ENCODE measurements at places on chromosomes 1 and 21. TPM values are rescaled to one million over a fixed set of nuclear protein-coding genes. Genes with fewer than 3 reads are reported as not detected.

DNA sequence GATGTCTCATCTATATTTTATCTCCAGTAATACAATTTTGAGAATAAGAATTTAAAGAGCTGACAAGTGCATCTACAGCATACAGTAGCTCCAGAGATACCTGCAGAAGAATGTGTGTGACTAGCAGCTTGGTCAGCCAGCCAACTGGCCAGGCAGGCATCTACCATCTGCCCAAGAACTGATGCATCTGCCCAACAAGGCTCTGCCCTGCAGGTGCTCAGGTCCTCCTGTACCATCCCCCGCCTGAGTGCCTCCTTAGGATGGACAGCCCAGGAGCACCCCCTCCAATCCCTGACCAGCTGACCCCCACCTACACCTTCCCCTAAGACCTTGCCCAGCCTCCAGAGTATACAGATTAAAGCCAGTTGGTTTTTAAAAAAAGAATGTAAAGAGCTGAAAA lies 30.3 kb downstream of the TMEM69 start:
- no peaks in the 10 kb centered on the region for H3K27me3 ChIP-seq
- no peak for DNase-seq
- no peaks in the 10 kb centered on the region for H3K36me3 ChIP-seq

- H3K4me1 ChIP-seq = peaks cover 2% of the 10 kb centered on the region
- H3K4me3 ChIP-seq = no peak overlapping the region
- H3K27me3 ChIP-seq = no peaks in the 10 kb centered on the region
Measured at GRCh38 chr1:62746086-62746808, 37.7 kb upstream of the ATG4C start.

DNA sequence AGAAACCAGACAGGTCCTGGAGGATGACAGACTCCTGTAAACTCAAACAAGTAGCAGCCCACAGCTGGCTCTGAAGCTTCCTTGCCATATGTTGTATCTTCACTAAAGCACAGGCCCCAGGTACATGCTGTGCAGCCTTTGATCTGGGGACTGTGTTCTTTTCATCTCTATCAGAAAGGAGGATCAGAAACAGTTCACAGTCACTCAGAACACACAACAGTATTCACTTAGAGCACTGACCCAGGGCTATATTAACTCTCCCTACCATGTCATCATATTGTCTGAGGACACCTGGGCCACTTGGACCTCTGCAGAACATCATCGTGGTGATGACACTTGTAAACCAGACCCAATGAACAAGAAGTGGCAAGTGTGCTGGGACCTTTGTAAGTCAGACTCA lies 222.0 kb downstream of the SETD4 start:
- no peak for DNase-seq
- no peaks in the 10 kb centered on the region for H3K4me1 ChIP-seq
- H3K4me3 ChIP-seq = no peak overlapping the region
- no peak overlapping the region for H3K27ac ChIP-seq

The DNAI4 gene
- 52.6 TPM for total RNA-seq

GRCh38 chr1:153192697-153193096 lies 10.5 kb upstream of the LELP1 start:
- no peaks in the 10 kb centered on the region for H3K4me1 ChIP-seq
- no peak overlapping the region for H3K4me3 ChIP-seq
- no peaks in the 10 kb centered on the region for H3K27me3 ChIP-seq
- no peaks in the 10 kb centered on the region for H3K36me3 ChIP-seq

- H3K4me1 ChIP-seq = no peaks in the 10 kb centered on the region
- no peak overlapping the region for H3K4me3 ChIP-seq
- no peaks in the 10 kb centered on the region for H3K36me3 ChIP-seq
- H3K27ac ChIP-seq = no peak overlapping the region
- DNase-seq = no peak
Measured at GRCh38 chr1:64295561-64295960, 92.1 kb downstream of the UBE2U start.

The FCGR1A gene
- total RNA-seq = 8.6 TPM

DNA sequence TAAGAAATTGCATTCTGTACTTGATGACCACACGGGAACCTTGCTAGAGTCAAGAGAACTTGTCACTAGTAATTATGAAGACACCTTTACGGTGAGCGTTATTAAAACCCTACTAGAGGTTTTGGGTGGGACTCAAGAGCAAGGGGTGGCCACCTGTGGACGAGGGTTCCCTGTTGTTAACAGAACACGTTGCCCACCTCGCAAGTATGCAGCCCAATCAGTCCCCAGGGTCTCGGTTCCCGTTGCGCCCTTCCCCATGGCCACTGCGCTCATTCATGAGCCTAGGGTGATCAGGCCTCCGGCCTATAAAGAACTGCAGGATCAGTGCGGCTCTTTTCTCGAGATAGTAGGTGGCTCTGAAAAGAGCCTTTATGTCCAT lies 30.2 kb upstream of the RNF187 start:
- no peaks in the 10 kb centered on the region for H3K27me3 ChIP-seq
- peaks cover 3% of the 10 kb centered on the region for H3K4me1 ChIP-seq
- DNase-seq = no peak
- peak overlapping the region; percentile 42 for H3K4me3 ChIP-seq
- peak overlapping the region; percentile 69 for H3K27ac ChIP-seq

DNA sequence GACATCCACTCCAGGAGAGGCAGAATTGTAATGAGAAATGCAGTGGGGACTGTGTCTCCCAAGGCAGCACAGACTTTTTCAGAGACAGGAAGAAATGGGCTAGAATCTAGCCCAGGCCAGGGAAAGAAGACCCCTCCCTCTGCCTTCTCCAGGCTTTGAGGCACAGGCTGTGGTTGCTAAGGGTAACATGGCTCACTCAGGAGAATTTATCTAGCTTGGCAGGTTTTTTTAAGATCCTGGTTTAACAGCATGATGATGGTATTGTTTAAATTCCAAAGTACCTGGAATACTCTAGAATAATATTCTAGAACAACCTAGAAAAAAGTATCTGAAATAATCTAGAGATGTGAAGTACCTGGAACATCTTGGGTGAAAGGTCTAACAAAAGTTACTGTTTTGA lies 125.6 kb downstream of the URB2 start:
- DNase-seq = no peak
- no peak overlapping the region for H3K27ac ChIP-seq
- no peaks in the 10 kb centered on the region for H3K27me3 ChIP-seq
- H3K4me3 ChIP-seq = no peak overlapping the region

DNA sequence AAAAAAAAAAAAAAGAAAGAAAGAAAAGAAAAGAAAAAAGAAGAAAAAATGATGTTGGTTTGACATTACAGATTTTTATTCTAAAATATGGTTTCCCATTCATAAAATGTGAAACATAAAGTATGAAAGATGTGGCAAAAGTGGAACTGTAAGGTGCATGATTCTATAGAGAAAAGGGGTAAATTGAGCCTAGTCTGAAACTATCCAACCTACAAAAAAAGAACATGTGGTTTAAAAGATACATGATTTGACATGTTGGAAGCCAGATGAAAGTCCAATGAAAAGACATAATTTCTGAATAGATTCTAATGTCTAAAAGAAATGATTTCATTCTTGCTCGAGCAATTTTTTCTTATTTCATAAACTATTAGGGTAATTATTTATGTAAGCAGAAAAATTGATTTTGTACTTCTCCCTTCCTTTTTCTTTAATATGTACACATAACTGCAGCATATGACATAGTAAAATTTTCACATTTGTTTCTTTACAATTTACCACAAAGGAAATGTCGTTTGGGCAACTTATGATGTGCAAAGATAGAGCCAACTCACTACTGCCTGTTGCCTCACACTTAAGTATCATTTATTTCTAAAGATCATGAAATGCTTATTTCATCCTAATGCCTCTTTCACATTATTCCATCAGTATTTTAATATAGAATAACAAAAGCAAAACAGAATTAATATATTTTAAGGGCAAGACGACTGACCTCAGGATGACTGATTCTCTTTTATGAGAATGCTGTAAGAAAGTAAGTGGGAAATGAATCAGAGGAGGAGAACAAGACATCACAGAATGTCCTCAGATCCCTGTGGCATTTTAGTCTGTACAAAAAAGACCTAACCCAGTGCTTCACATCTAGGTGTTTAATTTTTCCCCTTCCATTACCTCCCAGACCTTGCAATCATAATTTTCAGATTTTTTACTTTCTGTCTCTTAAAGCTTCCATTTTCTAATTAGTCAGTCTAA lies 165.8 kb upstream of the HMCN1 start:
- DNase-seq = no peak
- H3K4me3 ChIP-seq = no peak overlapping the region
- no peaks in the 10 kb centered on the region for H3K36me3 ChIP-seq
- H3K27me3 ChIP-seq = no peaks in the 10 kb centered on the region

The GBP3 gene
- total RNA-seq = 14.2 TPM

The CAPN8 gene
- total RNA-seq = 0.88 TPM

The ATP1B1 gene
- 93.8 TPM for total RNA-seq

DNA sequence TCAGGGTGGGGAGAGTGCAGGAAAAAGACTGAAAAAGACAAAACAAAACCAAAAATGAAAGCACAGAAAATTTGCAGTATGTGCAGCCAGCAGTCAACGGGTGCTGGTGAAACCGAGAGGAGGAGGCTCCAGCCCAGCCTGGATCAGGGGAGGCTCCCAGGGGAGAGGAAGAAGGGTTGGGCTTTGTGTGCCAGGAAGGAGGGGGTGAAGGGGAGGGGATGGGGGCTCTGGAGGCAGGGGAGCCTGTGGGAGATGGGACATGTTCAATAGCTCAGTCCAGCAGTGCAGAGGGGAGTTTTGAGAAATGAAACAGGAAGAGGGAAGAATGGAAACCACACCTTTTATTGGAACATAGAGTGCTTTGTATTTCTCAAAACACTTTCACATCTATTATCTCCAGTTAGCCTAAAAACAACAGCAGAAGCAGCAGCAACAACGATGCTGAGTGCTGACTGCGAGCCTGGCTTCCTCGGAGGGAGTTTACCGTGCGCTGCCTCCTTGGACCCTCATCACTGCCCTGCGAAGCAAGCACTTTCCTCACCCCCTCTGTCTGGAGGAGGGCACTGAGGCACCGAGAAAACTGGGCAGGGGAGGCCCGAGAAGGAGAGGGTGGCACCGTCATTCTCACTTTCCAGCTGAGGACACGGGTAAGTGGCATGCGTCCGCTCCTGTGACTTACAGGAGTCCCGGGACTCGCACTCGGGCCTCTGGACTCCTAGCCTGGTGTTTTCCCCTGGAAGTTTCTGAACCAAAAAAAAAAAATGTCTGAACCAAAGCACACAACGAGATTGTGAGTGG lies 62.9 kb downstream of the MDM4 start:
- peak overlapping the region; percentile 38 for H3K27ac ChIP-seq
- H3K36me3 ChIP-seq = no peaks in the 10 kb centered on the region
- H3K4me3 ChIP-seq = peak overlapping the region; percentile 2
- no peaks in the 10 kb centered on the region for H3K4me1 ChIP-seq
- H3K27me3 ChIP-seq = no peaks in the 10 kb centered on the region

DNA sequence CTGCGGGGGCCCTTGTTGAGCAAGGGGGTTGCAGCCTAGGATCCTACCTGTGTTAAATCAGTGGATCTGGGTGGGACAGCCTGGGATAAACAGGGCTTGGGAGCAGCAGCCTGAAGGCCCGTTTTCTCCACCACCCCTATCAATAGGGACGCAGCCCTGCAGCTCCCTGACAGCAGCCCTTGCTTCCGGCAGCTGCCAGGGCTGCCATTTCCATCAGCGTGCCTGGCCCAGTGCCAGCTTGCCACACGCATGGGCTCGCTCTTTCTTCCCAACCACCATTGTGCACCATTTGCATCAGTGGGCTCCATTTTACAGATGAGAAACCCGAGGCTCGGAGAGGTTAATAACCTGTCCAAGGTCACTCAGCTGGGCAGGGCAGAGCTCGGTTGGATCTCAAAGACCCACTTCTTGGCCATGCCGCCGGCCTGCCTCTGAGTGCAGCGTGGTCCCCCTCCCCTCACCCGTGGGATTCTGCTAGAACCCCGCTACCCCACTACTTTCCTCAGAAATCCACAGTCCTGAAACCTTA lies 3.8 kb downstream of the WNT4 start:
- no peak overlapping the region for H3K4me3 ChIP-seq
- H3K27me3 ChIP-seq = no peaks in the 10 kb centered on the region
- H3K4me1 ChIP-seq = peaks cover 13% of the 10 kb centered on the region
- DNase-seq = peak; percentile 35
- peak overlapping the region; percentile 45 for H3K27ac ChIP-seq

DNA sequence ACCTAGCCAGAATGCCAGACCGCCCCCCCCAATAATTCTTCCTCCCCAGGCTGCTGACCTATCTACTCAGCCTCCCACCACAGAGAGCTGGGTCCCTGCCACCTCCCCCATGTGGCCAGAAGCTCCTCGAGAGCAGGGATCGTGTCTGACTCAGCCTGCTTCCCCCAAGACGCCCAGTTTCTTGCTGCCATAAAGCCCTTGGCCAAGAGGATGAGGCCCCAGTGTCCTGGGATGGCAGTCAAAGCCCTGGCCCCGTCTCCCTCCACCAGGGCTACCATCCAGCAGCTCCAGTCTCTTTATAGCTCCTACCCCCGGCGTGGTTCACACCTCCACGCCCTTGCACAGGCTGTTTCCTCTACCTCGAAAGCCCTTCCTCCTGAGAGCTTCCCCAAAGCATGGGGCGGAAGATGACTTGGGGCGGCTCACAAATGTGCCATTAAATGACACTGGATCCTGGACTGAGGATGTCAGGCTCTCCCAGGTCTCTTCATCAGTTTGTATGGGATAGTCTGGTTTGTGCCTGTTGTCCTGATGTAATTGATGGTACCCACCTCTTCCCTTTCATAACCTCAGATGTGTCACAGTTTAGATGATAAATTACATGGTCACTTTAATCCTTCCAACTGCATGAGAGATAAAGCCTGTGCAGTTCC lies 13.2 kb downstream of the ADGRB2 start:
- no peaks in the 10 kb centered on the region for H3K27me3 ChIP-seq
- no peak overlapping the region for H3K27ac ChIP-seq
- DNase-seq = no peak
- peaks cover 6% of the 10 kb centered on the region for H3K4me1 ChIP-seq
- no peak overlapping the region for H3K4me3 ChIP-seq
- no peaks in the 10 kb centered on the region for H3K36me3 ChIP-seq

DNA sequence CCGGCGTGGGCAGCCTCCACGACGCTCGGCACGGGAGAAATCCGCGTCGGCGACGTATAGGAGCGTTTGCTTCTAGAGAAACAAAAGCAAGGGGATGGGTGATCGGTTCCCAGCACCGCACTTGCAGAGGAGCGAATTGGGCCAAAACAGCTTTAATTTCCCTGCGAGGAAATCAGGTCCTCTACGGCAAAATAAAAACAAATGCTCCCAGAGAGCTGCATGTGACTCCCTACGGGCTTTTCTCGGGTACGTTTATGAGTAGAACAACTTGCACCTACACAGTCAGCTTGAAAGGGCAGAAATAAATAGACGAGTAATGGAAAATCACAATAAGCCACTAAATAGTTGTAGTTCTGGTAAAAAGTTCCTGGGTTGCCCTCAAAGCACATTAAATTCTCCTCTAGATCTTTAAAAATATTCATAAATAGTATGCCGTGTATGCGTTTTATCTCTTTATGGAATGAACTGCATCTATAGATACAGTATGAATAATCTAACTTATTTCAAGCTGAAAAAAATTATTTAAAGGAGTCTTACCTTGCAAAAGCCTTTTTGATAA lies 1.2 kb downstream of the NHLH2 start:
- H3K27ac ChIP-seq = no peak overlapping the region
- peaks cover 2% of the 10 kb centered on the region for H3K27me3 ChIP-seq
- H3K4me1 ChIP-seq = peaks cover 6% of the 10 kb centered on the region
- no peak for DNase-seq
